ENCODE measurements at places on chromosomes 3 and 15. TPM values are rescaled to one million over a fixed set of nuclear protein-coding genes. Genes with fewer than 3 reads are reported as not detected.

Gene IL17RD
- not detected for total RNA-seq

Gene MEIS2
- not detected for total RNA-seq

Gene SAMMSON
- total RNA-seq, result not detected

Gene SLC28A1
- not detected for total RNA-seq

Gene ZNF502
- total RNA-seq, result 3.0 TPM

Gene OR5H1
- not detected for total RNA-seq

Gene STARD5
- 7.7 TPM for total RNA-seq

Gene SLC41A3
- total RNA-seq, result 30.7 TPM

DNA sequence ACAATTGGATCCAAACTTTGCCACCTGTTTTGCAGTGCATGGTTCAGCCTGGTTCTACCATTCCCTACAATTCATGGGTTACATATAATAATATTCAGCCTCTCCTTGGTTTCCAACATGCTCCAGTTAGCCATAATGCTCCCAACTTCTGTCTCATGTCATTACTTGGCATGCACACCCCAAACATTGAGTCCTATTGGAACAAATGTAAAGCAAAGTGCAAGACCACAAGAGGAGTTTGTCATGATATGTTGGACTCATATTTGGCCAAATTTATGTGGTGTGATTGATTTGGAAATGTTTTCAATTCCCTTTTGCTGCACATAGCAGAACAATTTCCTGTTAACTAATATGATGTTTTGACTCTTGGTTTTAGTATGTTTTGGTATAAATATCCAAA, 50.2 kb downstream of the KCNAB1 start:
- DNase-seq, result no peak

GRCh38 chr3:113697500-113698090, 1.2 kb upstream of the USF3 start:
- DNase-seq, result no peak

GRCh38 chr3:156750874-156751245, 75.3 kb upstream of the LEKR1 start:
- no peak for DNase-seq

- DNase-seq, result peak; percentile 5
These were observed 78.1 kb upstream of the RNF7 start for GRCh38 chr3:141659821-141660613.

DNA sequence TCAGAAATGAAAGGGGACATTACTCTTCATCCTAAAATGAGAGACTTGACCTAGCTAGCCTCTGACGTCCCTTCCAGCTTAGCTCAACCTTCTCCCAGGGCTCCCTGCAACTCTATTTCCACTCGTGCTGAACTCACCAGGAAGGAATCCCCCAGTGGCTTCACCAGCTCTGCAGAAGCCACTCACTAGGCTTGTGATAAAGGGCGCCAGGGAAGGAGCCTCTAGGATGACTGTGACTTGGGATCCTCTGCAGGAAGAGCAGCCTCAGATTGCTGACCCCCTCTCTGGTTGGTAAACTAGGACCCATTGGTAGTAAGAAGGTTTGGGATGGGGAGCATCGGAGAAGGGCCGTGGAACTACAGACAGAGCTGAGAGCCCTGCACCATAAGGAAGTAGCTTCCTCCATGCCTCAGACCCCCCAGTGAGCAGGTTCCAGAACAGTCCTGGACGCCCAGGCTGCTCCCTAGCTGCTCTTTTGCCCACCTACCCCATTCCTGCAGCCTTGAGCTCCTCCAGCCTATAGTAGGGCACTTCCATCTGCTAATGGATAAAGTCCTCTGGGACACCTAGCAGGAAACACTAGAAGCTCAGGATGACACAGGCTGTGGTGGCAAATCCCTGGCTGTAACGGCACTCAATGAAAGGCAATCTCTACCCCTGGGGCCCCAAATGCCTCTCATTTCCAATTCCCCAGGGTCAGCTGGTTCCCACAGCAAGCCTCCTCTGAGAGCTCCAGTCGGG, 26.0 kb downstream of the PLA2G4F start:
- no peak for DNase-seq

GRCh38 chr3:24046214-24046613, 101.1 kb downstream of the NR1D2 start:
- DNase-seq, result no peak

DNA sequence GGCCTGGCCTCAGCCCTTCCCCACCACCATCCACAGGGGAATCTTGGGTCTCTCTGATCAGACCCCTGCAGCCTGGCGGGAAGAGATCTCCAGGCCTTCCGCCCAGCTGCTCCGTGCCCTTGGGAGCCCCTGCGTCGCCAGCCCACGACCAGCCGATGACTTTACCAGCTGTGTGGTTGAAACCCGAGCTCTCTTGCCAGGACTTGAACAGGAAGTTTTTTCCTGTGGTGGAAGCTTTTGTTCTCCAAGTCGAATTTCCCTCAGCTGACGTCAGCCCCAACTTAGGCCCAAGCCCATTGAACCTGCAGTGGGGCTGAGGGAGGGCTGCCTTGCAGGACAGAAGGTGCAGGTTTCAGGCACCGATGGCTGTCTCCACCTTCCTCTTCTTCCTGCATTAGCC, 51.7 kb upstream of the SMAD3 start:
- no peak for DNase-seq

- DNase-seq, result no peak
These were observed 44.8 kb downstream of the CCR4 start for GRCh38 chr3:32996048-32996754.

All from activated naive CD8-positive, alpha-beta T cell treated with anti-CD3 and anti-CD28 coated beads for 36 hours (primary cell).